GM13977 (cell line): ENCODE measurements at places on chromosomes 1 and 21.
A peak's percentile ranks its signal among the peaks of the same experiment; 100 is the strongest.

GRCh38 chr1:25797939-25798338 is 2.1 kb upstream of the SELENON start:
- DNase-seq: no peak

DNA sequence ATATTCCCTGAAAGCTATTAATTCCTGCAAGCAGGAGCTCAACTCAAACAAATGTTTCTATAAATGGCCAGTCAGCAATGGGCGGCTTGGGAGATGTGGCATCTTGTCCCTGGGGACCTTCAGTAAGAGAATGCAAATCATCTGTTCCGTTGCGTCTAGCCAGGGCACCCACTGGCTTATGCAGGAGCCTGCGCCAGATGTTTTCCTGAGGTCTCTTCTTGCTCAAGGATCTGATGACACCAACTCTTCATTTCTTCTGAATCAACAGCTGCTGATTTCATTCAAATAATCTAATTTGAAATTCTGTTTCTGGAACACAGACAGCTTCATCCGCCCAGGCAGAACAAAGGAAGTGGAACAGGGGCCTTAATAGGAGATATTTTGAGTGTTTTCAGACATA is 70.0 kb upstream of the AJAP1 start:
- DNase-seq: no peak

DNA sequence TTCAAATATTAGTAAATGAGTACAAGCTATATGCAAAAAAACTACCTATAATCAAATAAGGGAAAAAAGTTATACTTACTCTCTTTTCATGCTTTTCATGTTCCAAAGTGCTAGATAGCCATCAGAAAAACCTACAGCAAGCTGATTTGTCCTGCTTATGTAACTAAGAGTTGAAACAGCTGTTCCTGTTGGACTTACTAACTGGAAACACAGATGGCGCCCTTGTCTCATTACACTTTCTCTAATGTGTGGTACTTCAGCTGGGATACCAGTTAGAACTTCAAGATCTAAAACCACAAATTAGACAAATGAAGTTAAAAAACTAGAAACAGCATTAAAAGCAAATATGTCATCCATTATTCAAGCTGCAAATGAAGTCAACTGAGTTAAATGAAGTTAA is 24.3 kb downstream of the AHCTF1 start:
- DNase-seq: no peak

- no peak for DNase-seq
These were observed 27.1 kb downstream of the KAZN start for GRCh38 chr1:14625572-14625971.

DNA sequence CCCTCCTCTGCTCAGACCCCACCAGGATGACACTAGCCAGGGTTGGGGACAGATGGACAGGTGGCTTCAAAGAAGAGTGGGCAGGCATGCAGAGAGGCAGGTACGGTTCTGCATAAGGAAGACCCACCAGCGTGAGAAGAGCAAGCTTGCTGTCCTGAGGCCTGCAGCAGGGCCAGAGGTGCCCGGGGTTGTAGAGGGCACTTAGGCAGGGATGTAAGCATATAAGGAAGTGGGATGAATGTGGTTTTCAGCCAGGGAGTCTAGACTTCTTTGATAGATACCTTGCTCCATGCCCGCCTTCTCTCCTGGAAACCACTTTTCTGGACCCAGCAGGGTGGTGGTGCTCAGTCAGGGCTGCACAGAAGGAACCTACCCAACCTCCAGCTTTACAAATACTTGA is 1.4 kb downstream of the TTC39A start:
- no peak for DNase-seq

DNA sequence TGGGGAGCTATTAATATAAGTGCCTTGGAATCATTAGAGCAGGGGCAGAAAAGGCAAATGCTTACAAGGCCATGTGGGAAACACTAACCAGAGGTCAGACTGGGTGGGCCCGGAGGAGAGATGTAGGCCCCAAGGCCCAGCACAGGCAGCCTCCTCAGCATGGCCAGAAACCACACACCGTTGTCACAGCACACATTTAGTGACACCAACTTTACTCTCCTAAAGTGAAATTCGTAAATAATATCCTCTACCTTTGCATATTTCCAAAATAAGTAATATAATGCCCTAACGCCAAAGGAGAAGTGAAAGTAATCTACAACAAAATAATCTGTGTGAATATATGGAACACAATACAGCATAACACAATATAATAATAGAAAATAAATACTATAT is 62.6 kb downstream of the KIF21B start:
- DNase-seq: no peak

DNA sequence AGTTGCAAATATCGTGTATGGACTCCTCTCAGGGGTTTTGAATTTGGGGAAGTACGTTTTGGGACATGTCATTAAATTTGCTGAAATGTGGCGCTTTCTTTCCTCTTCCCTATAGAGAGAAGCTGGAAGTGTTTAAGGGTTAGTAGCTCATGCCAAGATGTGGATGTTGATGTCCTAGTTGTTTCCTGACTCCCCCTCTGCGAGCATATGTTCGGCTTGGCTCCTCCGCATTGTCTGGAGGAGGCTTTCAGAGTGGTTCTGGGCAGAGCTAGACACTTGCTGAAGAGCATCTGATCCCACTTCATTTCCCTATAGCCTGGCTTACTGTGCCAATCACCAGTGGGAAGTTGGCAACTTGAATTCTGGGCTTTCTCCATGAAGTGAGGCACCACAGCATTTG is 347.4 kb upstream of the B3GALT2 start:
- no peak for DNase-seq

DNA sequence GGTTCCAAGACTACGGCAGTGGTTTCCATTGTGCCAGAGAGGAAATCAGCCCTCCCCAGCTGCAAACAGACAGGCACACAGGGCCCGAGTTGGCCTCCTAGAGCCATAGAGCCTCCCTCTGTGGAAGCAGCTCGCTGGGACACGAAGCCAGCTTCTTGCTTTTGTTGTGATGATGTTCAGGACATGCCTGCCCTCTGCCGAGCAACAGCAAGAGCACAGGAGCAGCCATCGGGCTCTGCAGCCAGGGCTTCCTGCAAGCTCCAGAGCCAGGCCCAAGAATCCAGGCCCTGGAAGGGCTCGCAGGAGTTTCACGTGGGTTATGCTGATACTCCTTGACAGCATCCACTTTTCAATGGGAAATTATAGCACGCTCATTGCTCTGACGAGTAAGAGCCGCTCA is 18.5 kb downstream of the NPHP4 start:
- DNase-seq: no peak

GRCh38 chr1:182909578-182909977 is 43.4 kb downstream of the SHCBP1L start:
- no peak for DNase-seq

DNA sequence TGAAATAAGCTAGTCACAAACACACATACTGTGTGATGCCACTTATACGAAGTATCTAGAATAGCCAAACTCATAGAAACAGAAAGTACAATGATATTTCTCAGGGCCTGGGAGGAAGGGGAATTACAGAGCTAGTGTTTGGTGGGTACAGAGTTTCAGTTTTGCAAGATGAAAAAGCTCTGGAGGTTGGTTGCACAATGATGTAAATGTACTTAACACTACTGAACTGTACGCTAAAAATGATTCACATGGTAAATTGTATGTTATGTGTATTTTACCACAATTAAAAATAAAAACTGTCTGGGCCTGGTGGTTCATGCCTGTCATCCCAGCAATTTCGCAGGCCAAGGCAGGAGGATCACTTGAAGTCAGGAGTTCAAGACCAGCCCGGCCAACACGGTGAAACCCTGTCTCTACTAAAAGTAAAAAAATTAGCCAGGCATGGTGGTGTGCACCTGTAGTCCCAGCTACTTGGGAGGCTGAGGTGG is 15.3 kb upstream of the FHAD1 start:
- peak; percentile 58 for DNase-seq

GRCh38 chr1:212902054-212902453 is 44.0 kb downstream of the FLVCR1 start:
- no peak for DNase-seq

DNA sequence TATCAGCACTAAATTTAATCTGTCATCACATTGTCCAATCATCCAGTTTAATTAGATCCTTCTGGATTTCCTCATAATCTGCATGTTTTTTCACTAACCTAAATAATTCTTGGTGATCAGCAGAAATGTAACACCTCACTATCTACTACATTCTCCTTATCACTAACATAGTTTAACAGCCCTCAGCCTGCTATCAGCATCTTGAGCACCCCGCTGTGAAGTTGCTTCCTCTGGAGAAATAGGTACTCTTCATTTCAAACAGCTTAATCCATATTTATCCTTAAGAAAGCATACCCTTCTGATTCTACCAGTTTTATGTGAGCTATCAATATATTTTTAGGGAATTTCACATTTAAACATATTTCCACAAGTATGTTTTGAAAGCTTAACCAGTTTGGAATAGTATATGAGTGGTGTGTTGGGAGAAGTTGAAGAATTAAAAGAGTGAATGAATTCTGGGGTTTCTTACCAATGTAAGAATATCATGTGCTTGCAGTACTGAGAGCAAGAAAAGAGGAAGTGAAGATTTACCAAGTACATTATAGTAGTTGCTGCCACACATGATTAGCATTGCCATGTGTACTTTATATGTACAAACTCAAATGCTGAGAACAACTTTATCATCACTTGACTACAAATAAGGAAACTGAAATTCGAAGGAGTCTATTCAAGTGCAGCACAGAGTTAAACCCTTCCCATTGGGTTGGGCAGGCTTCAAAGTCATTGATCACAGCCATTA is 771.1 kb upstream of the ADGRL4 start:
- peak; percentile 21 for DNase-seq

DNA sequence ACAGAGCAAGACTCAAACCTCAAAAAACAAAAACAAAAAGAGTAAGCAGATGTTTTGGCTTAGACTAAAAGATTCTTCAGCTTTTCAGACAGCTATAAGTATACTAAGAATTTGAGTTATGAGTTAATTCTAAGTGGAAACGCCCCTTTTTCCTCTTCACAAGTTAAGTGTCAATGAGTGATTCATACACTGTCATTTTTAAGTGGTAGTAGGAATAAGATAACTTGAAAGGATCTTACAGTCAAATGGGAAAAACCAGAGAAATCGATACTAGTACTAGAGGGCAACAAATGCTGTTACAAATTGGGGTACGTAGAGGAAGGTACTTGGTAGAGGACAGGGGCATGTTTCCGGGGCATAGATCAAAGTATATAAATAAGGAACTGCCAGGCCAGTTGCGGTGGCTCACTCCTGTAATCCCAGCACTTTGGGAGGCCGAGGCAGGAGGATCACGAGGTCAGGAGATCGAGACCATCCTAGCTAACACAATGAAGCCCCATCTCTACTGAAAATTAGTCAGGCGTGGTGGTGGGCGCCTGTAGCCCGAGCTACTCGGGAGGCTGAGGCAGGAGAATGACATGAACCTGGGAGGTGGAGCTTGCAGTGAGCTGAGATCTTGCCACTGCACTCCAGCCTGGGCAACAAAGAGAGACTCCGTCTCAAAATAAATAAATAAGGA is 7.4 kb downstream of the H3-3A start:
- no peak for DNase-seq
